ENCODE measurements at places on chromosomes 16 and 17.

GRCh38 chr16:52709306-52709705 is 162.4 kb upstream of the TOX3 start:
- DNase-seq, result no peak

- no peak for DNase-seq
These were observed 46.1 kb downstream of the WSB1 start for GRCh38 chr17:27339836-27340550.

DNA sequence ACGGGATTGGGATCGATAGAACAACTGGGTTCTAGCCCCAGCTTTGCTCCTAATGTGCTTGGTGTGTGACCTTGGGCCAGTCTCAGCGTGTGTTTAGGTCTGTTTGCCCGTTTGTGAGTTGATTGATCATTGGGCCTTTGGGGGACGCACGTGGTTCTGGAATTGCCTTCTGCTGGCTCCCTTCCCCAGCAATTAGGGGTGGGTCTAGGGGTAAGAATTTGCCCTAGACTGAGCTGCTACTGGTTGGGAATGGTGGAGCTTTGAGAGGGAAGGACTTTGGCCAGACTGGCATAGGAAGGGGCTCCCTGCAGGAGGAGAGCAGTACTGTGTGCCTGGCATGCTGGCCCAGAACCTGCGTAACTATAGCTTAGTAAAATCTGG is 1.5 kb downstream of the SPNS2 start:
- no peak for DNase-seq

DNA sequence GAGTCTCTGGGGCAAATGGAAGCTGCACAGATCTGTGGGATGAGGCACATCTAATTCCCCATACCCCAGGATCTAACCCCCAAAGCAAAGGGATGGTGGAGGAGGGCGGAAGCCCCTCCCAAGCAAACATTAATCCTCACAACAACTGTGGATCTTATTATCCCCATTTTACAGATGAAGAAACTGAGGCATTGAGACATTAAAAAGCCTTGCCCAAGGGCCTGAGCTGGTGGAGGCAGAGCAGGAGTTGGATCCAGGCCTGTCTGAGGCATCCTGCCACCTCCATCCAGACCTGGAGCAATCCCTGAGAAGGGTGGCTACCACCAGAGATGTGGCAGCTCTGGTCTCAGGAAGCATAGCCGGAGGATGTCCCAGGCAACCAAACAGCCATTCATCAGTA is 17.7 kb upstream of the CBFB start:
- no peak for DNase-seq

DNA sequence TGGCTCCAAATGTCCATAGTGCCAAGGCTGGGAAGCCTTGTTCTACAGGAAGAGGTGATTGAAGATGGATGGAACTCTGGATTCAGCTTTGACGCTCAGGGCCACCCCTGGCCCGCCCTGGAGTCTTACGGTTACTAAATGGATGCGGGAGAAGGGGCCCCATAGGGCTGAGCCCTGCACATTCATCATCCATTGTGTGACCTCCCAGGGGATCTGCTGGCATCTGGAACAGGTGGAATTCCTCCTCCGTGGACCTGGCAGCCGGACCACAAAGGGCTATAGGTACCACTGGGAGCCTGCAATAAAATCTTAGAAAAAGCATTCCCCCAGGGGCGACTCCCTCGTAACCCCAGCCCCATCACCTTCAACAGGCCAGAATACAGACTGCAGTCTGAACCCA is 81.4 kb upstream of the NOL11 start:
- DNase-seq, result no peak

DNA sequence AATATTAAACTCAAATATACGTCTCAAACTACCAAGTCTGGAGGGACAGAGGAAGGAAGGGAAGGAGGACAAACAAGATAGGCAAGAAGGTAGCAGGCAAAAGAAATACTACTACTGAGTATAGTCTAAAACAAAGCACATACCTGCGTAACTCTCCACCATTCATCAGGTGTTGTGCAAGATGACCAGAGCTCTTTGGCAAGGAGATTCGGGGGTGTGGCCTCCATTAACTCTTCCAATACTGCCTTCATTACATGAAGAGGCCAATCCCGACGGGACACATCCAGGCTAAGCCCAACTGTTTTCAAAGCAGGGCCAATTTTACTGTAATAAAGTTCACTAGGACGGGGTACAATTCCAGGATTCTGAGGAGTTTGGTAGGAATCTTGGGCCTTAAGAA is 38.2 kb upstream of the ARL6IP1 start:
- no peak for DNase-seq

DNA sequence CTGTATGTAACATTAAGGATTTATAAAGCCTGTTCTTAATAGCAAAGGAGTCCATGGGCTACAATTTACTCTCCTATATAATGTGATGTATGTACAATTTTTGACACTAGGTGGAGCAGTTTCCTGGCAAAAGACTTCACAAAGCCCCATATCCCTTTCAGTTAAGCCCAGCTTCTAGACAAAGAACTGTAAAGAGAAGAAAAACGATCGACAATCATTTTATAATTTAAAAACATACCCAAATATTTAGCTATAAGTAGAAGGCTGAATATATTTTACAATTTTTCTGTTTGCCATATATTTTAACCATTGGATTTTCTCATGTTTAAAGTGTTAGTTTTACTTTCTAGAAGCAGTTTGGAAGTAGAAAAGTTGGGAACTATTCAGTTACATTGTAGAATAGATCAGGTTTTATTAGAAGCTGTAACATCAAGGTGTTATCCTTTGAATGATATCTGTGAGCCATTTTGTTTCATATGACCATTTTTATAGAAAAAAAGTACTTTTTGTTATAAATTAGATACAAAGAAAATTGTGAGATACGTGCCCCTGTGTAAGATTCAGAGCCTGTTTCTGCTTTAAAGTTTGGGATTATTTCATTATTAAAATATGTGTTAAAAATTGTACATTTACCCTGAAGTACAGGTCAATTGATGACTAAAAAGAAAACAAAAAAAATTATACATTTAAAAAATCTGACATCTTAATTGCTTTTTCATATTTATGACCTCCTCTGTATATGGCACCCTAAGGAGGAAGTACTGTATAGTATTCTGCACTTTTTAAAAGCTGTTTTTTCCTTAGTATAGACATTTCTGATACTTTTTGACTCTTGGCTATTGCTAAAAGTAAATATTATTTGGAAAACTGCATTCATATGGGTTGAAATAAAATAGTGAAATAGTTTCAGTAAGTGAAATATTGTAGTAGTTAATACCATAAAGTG is 46.3 kb downstream of the VMP1 start:
- no peak for DNase-seq

DNA sequence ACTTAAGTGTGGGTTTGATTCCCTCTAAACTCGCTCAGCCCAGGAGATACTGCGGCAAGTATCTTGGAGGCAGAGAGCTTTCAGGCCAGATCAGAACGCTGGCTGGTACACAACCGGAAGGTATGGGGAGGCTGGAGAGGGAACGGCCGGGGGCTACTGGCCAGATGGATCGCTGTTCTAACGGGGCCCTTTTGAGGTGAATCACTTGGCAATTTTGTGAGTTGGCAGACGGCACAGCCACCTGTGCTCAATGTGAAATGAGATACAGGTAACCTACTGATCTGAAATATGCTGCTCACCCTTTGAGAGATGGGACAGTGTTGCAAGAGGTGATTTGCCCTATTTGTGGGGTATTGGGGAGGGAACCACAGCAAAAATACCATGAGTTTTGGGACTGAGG is 622.9 kb upstream of the RBFOX1 start:
- DNase-seq, result no peak

DNA sequence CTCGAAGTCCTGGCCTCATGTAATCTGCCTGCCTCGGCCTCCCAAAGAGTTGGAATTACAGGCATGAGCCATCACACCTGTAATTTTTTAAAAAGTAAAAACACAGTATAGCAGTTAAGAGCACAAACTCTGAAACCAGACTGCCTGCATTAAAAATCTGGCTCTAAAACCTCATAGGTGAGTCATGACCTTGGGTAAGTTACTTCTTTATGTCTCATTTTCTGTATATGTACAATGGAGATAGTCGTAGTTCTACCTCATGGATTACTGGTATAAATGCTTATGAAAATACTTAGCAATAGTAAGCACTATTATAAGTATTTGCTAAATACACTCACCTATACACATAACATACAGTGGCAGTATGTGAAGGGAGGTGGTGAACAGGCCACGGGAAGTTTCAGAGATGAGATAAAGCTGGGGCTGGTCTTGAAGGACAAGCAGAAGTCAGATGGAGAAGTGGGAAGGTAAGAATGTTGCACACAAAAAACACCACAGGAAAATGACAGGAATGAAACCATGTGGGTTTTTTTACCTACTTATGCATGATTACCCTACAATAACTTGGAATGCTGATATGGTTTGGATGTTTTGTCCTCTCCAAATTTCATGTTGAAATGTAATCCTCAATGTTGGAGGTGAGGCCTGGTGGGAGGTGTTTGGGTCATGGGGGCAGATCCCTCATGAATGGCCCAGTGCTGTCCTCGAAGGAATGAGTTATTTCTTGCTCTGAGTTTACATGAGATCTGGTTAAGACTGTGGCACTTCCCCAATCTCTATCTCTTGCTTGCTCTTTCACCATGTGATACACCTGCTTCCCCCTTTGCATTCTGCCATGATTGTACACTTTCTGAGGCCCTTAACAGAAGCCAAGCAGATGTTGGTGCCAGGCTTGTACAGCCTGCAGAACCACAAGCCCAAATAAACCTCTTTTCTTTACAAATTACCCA is 33.9 kb downstream of the ZNF652 start:
- DNase-seq, result no peak

DNA sequence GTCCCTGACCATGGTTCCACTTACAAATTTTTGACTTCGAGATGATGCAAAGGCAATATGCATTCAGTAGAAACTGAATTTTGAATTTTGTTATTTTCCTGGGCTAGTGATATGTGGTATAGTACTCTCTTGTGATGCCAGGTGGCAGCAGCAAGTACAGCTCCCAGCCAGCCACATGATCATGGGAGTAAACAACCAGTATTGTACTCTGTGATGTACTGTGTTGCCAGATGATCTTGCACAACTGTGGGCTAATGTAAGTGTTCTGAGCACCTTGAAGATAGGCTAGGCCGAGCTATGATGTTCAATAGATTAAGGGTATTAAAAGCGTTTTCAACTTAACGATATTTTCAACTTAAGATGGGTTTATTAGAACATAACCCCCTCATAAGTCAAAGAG is 250.8 kb downstream of the STX8 start:
- no peak for DNase-seq

DNA sequence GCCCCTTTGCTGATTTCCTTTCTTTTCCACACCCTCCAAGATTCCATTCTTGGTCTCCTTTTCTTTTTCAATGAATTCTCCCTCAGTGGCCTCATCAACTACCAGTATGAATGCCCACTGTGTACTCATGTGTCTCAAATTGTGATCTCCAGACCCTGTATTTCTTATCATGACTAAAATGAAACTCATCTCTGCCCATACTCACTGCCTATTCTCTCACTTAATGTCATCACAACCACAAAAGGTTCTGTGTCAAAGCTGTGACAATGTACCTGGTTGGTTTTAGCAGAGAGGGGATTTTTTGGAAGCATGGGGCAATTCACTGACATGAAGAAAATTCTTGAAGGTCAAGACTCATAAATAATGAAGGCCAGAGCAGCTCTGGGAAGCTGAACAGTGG is 11.5 kb upstream of the TBX4 start:
- no peak for DNase-seq

DNA sequence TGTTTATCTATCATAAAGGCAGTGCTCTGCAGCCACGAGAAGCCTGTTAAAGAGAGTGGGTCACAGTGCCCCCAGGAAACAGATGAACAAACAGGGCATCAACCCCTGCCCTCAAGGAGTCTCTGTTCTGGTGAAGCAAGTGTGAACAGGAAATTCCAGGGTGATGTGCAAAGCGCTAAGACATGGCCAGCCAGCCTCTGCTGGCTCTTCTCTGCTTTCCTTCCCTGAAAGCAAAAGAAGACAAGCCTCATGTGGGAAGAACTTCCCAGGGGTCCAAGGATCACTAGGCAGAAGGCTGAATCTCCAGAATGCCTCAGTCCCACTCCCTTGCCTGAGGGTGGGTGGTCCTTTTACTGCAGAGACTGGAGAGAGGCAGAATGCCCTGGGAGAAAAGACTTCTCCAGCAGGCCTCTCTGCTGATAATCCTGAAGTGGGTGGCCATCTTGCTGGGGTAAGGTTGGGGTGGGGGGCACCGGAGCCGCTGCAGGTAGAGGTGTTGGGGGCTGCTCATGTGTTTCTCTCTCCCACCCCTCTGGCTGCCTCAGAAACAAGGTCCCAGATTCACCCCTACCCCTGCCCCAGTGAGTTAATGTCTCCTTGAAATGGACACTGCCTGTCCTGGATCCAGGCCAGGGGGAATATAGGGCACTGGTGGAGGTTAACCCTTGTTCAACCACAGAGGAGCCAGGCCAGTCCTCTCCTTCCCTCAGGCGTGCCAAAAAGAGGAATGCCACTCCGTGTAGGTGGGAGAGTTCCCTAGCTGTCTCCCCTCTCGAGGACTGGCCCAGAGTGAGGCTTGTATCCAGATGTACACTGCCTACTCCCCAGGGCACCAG is 2.4 kb downstream of the ANKRD13B start:
- DNase-seq, result no peak

DNA sequence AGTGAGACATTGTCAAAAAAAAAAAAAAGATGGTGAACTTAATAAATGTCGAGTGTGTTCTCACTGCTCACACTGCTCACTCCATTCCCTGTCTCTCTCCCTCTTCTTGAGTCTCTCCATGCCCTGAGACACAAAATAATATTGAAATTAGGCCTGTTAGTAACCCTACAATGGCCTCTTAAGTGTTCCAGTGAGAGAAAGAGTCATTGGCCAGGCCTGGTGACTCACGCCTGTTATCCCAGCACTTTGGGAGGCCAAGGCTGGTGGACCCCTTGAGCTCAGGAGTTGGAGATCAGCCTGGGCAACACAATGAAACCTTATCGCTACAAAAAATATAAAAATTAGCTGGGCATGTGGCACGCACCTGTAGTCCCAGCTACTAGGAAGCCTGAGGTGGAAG is 16.2 kb upstream of the CSF3 start:
- no peak for DNase-seq

DNA sequence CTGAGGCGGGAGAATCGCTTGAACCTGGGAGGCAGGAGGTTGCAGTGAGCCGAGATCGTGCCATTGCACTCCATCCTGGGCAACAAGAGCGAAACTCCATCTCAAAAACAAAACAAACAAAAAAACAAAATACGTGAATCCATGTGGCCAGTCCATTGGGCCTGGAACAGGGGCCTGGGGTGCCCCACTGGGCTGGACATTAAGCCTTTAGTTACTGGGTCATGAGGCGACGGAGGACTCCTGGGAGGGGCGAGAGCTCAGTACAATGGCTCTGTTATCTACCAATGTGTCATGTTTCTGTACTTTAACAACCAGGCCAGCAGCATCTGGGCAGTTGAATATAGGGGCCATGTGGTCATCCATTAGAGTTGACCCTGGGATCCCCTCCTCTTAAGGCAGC is 18.9 kb upstream of the CLEC18A start:
- no peak for DNase-seq
